Naive thymus-derived CD8-positive, alpha-beta T cell (primary cell): ENCODE measurements at places on chromosomes 11 and 22.

GRCh38 chr22:23903328-23903971, 9.3 kb downstream of the MIF start:
- no peak for DNase-seq

DNA sequence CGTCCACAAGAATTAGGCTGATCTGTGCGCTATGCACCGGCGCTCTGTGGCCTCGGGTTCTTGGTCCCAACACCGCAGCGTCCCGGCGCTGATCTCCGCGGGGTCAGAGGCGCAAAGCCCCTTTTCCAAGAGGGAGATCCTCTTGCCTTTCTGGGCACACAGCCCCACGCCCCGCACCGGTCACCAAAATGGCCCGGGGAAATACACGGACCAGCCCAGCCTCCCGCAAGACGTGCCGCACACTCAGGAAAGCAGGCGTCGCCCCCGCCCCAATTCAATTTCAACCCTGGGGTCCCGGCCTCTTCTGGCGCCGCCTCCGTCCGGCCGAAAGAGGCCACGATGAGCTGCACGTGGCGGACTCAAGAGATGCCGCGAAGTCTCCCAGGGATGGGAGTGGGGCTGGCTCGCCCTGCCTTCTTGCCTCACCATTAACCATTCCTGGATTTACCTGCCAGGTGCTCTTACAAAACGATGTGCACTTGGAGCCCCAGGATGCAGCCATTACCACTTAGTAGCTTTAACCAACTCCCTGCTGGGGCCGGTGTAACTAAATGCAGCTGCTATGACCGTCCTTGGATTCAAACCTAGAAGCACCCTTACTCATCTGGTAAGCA, 10.5 kb downstream of the PIWIL3 start:
- no peak for DNase-seq

GRCh38 chr22:17476838-17477237, 86.5 kb upstream of the SLC25A18 start:
- DNase-seq: no peak

DNA sequence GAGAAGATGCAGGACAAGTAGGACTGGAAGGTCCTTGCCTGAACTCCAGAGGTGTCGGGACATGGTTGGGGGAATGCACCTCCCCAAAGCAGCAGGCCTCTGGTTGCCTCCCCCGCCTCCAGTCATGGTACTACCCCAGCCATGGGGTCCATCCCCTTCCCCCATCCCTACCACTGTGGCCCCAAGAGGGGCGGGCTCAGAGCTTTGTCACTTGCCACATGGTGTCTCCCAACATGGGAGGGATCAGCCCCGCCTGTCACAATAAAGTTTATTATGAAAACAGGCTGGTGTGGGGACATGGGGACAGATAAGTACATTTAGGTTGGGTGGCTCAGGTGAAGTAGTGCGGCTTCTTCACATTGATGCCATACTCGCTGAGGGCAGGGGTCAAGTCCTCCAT, 1.4 kb downstream of the TAF10 start:
- DNase-seq: peak; percentile 7

GRCh38 chr11:17564687-17565042, 17.6 kb downstream of the OTOG start:
- DNase-seq: no peak

- no peak for DNase-seq
Measured at GRCh38 chr11:111408789-111409727, 30.0 kb upstream of the POU2AF1 start.

- DNase-seq: no peak
Measured at GRCh38 chr11:19474954-19475721, 234.4 kb upstream of the E2F8 start.

DNA sequence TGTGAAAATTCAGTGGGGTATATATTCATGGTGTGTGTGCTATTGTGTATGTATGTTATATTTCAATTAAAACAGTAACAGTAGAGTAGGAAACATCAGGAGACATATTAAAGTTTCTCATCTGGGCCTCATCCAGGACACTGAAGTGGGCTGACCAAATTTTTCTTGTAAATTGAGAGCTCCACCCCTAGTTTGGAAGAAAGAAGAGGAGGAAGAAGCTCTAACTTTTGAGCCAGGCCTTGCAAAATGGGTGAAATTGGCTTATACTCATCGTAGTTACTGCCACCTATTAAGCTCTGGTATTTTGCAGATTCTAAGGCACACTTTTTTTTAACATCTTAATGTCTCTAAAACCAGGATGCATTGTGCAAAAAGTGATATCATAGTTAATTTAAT, 33.7 kb downstream of the TSPAN18 start:
- DNase-seq: no peak

DNA sequence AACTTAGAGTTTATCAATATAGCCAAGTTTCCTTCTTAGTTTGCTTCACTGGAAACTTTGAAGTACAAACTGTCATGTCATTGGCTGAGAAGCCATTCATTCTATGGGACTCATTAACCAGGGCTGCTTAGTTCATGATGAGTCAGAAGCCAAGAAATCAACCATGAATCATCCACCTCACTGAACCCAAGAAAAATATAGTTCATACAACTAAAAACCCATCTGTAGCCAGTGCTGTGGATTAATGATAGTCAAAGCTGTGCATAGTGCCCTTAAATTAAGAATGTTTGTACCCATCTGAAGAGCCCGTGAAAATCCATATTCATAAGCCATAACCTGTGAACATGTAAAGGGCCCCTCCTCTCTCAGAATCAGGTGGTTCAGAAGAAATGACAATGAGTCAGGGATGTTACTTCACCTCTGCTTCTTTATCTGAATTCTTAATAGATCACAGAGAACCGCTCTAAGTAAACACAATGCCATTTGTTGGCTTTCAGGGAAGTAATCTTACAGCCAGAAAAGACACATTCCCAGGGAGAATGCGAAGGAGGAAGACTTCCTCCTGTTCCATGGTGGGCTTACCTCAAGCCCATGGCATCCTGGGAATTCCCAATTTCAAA, 25.4 kb downstream of the MMP20 start:
- no peak for DNase-seq

GRCh38 chr11:119991669-119992068, 146.2 kb downstream of the TRIM29 start:
- no peak for DNase-seq

- no peak for DNase-seq
Measured at GRCh38 chr11:128901653-128902514, 10.7 kb downstream of the KCNJ5 start.

GRCh38 chr11:36074941-36075431, 131.1 kb downstream of the LDLRAD3 start:
- no peak for DNase-seq

DNA sequence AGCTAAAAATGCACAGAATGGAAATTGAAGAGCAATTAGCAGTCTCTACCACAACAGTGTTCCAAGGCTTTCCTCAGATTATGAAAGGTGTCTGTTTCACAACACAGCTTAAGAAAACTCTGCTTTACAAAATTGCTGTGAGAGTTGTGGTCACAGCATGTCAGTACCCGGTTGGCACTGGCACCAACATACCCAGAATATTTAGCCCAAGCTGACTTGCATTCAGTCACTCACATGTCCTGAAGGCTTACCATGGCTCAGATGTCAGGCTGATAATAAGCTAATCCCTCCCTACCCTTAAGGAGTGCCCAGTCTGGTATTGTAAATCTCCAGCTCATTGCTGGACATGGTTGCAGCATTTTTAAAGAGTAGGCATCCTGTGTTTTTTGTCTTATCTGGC, 14.9 kb downstream of the NCR3LG1 start:
- no peak for DNase-seq

DNA sequence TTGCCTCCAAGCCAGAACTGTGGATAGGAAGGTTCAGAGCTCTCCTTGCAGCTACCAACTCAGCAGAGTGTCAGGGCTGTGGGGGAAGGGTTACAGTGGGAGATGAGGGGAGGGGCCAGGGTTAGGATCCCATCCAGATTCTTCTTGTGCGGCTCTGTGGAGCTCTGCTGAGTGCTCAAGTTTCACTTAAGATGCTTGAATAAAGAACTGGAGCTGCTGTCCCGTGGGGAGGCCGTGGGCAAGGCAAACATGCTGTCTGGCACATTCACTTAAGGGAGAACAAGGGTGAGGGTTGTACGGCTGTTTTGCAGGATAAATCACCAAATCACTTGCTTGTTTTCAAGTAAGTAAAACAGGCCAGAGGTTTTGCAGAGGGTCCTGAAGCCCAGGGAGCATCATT, 197.1 kb downstream of the FAM76B start:
- DNase-seq: no peak

DNA sequence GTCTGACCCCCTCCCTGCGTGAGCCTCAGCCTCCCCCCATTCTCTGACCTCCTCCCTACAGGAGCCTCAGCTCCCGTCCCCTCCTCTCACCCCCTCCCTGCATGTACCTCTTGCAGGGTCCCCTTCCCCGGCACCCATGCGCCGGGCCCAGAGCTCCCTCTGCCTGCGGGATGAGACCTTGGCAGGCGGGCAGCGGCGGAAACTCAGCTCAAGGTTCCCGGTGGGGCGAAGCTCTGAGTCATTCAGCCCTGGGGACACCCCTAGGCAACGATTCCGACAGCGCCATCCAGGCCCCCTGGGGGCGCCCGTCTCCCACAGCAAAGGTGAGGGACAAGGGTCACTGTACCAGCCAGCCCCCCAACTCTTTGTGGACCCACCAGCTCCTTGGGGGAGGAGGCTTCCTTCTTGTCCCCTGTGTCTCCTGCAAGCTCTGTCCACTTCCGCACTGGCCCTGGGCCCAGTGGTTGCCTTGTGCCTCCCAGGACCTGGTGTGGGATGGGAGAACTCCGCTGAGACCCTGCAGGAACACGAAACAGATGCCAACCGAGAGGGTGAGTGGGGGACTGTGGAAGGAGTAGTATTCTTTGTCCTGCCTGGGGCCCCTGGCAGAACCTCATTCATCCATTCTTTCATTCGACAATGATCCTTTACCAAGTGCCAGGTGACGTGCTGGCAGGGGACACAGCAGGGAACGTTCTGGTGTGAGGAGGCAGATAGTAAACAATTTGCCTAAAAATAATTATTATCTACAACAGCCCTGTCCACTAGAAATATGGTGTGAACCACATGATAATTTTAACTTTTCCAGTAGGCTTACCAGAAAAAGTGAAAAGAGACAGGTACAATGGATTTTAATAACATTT, 3.7 kb upstream of the RPS6KA4 start:
- DNase-seq: peak; percentile 29

GRCh38 chr11:1750840-1751530, 590 bp upstream of the IFITM10 start:
- DNase-seq: no peak

DNA sequence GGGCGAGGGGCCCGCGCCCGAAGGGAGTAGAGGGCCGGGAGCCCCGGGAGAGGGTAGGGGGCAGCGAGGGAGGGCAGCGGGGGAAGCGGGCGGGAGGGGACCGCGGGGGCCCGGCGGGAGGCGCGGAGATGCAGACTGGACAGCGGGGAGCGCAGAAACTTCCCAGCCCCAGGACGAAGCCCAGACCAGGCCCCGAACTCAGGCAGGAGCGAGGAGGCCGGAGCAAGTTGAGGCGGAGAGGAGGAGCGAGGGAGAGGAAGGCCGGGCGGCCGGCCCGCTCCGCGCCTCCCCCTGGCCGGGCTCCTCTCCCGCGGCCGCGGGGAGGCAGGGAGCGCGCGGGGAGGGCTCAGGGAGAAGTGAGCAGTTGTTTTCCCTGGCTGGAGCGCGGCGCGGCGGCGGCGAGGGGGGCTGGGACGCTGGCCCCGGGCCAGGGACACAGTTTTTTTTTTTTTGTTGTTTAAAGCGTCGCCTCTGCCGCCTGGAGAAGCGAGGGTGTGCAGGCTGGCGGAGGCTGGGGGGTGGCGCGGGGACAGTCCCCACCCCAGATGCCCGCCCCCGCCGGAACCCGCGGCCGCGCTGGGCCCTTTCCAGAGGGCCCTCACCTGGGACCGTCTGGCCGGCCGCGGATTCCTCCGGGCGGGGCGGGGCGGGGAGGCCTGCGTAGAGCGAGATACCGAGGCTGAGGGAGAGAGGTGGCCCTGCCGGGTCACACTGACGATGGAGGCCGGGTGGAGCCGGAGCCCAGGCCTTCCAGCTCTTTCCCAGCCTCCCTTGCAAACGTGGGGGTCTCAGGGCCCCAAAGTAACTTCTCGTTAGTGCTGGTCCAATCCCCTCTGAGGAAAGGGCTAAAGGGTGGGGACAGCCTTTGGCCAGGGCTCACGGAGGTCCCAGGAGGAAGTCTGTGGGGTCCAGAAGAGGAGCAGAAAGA, at the start of gene LTBP3:
LTBP3 (minus strand) TSS at position 358 of the 928 bp plus-strand sequence. CDS start 400 bp downstream, outside the sequence.
- peak; percentile 52 for DNase-seq

- no peak for DNase-seq
Measured at GRCh38 chr22:23519442-23520157, 60.5 kb downstream of the IGLL1 start.

- no peak for DNase-seq
Measured at GRCh38 chr11:20138707-20139106, 21.6 kb downstream of the DBX1 start.

- DNase-seq: no peak
Measured at GRCh38 chr11:57653163-57653562, 3.5 kb upstream of the YPEL4 start.

- no peak for DNase-seq
Measured at GRCh38 chr11:128067780-128068179, 519.6 kb downstream of the ETS1 start.

DNA sequence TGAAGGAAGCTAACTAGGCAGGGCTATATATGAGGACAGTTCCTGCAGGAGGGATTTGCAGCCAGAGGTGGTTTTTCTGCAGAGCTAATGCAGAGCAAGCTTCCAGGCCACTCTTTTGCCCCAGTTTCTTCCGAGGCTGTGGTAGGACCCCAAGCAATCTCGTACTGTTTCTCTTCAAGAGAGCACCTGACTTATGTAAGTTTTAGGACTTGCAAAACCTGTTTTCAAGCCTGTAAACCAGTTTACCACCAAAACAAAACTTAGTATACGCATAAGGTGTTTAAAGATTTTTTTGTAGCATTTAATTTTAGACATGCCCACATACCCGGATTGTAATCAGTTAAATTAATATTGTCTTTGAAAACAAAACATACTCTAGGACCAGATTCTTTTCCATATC, 7.7 kb upstream of the APLP2 start:
- no peak for DNase-seq

DNA sequence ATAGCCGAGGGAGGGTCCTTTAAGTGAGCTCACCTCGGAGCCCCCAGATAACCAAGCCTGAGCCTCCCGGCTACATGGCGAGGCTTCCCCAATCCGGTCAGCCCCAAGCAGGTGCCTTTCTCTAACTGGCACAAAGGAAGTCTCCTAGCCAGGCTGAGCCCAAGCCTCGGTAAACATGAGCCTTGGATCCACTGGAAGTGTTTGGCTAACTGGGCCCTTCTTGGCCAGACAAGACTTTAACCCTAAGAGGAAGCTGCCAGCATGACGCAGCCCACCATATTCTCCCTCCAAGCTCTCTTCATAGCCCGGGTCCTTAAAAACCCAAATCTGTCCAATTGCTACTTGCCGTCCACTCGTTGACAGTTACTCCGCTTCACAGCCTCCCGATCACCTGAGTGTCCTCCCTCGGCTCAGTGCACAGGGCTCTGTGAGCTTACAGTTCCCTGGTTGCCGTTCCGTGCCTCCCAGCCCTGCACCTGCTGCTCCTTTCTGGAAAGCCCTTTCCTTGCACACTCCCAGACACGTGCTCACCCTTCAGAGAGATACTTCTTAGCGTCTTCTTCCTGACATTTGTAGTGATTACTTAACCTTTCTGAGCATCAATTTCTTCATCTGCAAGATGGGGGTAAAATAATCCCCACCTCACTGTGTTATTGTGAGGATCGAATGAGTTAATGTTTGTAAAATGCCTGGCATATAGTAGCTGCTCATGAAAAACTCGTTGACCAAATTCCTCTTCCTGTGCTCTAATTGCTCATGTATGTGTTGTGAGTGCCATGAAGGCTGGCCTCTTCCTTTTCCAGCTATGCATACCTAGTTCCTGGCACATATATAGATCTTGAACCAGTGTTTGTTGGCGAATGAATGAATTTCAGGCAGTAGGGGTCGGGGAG, 25.6 kb downstream of the TXN2 start:
- no peak for DNase-seq
